Activated naive CD4-positive, alpha-beta T cell (primary cell): ENCODE measurements at places on chromosomes 2 and 18.

DNA sequence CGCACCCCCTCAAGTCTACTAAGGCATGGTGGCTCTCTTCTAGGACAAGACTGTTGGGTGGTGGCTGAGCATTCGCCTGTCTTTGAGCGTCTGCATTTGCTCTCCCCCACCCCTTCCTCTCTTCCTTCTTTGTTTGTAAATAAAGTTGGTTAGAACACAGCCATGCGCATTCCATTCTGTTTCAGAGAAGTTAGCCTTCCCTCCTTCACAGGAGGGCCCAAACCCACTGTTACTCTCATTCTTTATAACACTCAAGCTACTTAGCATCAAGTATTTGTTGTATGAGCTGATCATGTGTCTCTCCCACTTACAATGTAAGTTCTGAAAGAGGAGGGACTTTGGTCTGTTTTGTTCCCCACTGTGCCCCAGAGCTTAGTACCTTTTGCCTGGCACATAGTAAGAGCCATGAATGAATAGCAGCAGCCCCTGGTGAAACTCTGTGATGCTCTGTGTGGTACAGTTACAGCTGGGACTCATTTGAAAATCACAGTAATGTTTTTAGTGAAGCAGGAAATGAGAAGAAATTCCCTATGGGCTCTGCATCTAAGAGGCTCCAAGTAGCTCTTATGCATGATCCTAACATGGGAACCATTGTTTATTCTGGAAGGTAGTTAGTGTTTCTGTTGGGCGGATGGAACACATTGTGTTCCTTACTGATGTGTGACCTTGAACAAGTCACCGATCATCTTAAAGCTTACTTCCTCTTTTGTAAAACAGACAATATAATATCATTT is 7.7 kb downstream of the MGAT5 start:
- no peak for DNase-seq

GRCh38 chr2:214077727-214078126 is 333.1 kb upstream of the VWC2L start:
- no peak for DNase-seq

- DNase-seq, result no peak
Observed at GRCh38 chr2:126368758-126369157, 287.2 kb upstream of the GYPC start.

GRCh38 chr2:26513261-26513660 is 35.3 kb upstream of the OTOF start:
- no peak for DNase-seq

- DNase-seq, result no peak
Observed at GRCh38 chr2:54946220-54946805, 103.9 kb downstream of the RTN4 start.

GRCh38 chr2:174117951-174118930 is 130.1 kb downstream of the OLA1 start:
- no peak for DNase-seq

DNA sequence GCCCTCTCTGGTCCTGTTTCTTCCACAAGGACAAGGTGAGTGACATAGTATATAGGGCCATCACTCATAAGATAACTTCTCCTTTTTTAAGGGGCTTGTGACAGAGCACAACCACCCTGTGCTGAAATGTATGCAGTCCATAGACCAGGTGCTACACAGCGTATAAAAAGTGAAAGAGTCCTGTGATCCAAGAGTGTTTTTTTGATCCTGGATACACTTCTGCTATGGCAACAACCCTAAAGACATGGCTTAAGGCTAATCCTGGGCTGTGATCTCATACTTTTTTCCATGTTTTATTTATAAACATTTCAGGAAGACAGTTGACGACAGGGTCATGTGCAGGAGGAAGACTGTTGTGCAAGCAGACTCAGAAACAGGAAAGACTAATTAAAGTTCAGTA is 400.5 kb upstream of the TCF4 start:
- no peak for DNase-seq

DNA sequence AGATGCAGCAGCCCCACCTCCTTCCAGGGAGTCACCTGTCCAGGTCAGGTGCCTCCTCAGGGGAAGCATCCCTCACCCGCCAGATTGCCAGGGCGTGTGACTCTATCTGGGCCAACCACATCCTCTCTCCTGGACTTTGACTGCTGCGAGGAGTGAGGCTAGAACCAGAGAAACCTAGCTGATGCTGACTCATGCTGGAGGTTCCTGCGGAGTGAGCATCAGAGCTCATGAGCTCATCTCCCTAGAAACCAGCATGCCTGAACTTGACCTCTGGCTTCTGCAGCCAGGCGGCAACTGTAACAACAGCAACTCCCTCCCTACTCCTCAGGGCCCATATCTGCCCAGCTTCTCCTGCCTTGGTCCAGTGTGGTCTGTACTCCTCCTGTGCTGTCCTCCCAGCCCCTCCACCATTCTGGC is 28.3 kb upstream of the NT5DC4 start:
- DNase-seq, result no peak

- DNase-seq, result no peak
Observed at GRCh38 chr2:39739386-39739785, 39.7 kb downstream of the THUMPD2 start.

DNA sequence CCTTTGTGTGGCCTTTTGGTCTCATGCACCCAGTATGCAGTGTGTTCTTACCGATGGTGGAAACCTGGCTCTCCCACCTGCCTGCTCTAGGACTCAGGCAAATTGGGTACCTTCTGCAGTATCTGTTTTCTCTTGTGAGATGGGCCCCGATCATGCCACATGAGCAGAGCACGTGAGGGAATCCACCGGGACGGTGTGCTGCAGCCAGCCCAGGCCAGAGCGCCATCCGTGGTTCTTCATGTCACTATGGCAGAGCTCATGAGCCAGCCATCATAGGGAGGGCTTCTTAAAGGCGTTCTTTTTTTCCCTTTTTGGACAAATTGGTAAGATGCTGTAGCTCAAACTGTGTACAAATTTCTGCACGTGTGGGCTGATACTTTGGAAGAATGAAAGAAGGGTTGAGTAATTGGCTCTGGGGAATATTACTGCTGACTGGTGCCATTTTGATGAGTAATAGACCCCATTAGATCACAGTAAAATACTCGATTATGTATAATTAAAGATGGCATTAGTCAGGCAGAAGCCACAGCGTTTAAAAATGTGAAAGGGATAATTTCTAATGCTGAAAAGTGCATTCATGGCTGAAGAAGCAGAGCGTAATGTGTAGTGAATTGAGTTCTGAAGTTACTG is 19.2 kb downstream of the SH3RF3 start:
- no peak for DNase-seq

GRCh38 chr2:238202326-238203093 is 985 bp downstream of the ILKAP start:
- no peak for DNase-seq

GRCh38 chr2:238120463-238121298 is 17.8 kb upstream of the KLHL30 start:
- DNase-seq, result no peak

- DNase-seq, result no peak
Observed at GRCh38 chr2:219223831-219224610, 5.3 kb upstream of the ABCB6 start.

DNA sequence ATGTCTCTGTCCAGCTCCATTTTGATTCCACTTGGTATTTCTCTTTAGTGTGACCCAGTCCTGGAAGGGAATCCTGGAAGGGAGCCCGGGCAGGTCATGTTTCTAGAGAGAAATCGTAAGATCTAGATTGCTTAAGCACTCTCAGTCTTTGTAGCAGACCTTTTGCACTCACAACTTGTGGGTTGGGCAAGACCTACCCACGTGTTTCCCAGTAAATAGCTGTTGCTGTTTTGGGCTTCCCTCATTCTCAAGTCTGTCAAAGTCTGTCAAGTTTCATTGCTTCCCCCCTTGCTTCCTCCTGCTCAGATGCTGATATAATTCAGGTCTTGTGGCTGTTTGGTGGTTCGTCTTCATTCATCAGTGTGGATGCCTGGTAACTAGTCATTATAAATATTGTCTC is 17.4 kb upstream of the NEMP2 start:
- no peak for DNase-seq

- no peak for DNase-seq
Observed at GRCh38 chr2:75190271-75190990, 8.9 kb downstream of the TACR1 start.

DNA sequence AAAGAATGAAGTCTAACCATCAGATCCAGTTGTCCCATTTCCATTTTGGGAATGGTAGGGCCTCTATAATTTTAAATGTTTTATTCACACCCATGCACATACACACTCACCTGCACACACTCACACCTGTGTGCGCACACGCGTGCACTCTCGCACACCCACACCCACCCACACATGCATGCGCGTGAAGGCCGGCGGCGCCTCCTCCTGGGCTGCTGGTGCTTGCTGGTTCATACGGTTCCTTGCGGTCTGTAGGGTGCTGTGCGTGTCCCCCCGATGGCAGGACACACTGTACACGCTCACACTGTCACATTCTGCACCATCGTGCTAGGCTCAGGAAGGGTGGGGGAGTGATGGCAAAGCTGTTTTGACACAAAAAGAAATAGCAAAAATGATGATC is 63.2 kb downstream of the TSHZ1 start:
- DNase-seq, result no peak

DNA sequence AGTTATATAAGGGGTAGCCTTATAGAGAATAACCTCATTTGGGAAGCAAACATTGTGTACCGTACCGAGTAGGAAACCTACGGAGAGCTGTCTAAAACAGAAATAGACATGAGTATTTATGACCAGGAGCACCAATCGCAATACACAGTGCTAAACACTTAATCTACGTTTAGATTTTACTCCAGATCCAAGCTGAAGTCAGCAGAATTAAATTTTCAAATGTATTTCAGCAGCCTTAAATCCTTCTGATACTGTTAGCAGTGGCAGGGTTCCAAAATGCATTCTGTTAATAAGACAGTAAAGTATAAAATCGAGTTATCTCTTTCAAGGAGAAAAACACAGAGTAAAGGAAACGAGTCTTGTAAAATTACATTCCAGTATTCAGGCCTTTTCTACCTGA is 118.1 kb upstream of the ZNF521 start:
- no peak for DNase-seq

DNA sequence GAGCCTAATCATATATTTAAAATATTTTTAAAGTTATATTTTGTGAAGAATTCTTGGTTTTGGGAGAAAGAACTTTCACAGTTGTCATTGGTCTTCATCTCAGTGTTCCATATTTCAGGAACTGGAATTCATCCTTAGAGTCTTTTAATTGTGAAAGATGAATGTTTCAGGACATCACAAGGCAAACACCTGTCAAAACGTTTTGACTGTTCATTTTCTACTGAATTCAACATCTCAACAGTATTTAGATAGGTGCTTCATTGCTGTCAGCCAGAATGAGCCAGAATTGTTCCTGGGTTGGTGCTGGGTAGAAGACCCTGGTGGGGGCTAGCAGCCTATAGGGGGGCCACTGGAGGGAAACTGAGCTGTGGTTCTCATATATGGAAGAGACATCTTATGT is 255.1 kb upstream of the CXCR4 start:
- no peak for DNase-seq

- DNase-seq, result no peak
Observed at GRCh38 chr18:75230163-75231052, 19.8 kb downstream of the TSHZ1 start.

DNA sequence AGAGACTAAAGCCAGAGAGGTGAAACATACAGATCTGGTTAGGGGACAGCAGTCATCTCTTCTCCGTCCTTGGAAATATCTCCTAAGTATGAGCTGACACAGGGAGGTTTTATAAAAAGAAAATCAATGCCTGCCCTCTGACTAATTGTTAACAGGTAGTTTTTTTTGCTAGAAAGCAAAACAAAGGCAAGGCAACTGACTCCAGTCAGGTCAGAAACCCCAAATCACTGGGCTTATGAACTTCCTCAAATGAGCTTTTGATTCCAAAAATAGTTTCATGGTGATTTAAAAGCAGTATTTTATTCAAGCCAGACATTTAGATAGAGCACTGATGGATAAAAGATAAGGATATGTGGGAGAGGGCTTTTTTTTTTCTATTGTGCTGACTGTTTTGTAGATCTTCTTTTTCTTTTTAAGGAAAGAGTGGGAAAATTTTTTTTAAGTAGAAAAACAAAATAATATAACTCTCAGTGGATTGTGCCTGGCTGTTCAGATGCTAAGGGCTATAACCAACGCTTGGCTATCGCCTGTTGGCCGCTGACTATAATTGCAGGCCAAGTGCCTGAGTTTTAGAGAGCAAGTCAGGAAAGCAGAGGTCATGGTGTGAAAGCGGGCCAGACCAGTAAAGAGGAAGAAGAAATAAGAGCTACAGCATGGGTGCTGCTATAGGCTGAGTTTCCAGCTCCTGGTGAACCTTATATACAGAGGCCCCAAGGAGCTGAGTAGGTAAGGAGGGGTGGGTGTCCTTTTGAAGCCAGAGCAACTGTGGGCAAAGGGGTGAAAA is 44.9 kb downstream of the MRPL35 start:
- DNase-seq, result no peak

DNA sequence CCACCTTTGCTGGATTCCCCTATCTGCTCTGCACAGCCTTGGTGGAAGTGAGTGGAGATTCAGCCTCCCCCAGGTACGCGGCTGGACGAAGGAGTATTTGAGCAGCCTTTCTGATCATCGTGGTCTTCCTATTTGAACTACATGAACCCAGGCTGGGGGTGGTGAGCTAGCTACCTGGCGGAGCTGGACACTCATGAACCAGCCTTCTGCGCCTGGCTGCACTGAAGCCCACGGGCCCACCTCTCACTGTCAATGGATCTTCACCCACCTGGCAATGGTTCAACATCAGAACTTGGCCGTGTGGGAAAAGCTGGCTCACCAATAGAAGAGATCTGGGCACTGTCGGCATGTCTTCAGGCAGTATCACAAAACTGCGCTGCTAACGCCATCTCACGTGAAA is 35.4 kb downstream of the ANKMY1 start:
- no peak for DNase-seq

- DNase-seq, result no peak
Observed at GRCh38 chr2:220302756-220303155, 675.3 kb downstream of the SLC4A3 start.

GRCh38 chr18:75264195-75264594 is 53.6 kb downstream of the TSHZ1 start:
- no peak for DNase-seq

- DNase-seq, result no peak
Observed at GRCh38 chr2:58594175-58594574, 353.1 kb upstream of the FANCL start.

- DNase-seq, result no peak
Observed at GRCh38 chr18:78571831-78572347, 407.7 kb upstream of the SALL3 start.

DNA sequence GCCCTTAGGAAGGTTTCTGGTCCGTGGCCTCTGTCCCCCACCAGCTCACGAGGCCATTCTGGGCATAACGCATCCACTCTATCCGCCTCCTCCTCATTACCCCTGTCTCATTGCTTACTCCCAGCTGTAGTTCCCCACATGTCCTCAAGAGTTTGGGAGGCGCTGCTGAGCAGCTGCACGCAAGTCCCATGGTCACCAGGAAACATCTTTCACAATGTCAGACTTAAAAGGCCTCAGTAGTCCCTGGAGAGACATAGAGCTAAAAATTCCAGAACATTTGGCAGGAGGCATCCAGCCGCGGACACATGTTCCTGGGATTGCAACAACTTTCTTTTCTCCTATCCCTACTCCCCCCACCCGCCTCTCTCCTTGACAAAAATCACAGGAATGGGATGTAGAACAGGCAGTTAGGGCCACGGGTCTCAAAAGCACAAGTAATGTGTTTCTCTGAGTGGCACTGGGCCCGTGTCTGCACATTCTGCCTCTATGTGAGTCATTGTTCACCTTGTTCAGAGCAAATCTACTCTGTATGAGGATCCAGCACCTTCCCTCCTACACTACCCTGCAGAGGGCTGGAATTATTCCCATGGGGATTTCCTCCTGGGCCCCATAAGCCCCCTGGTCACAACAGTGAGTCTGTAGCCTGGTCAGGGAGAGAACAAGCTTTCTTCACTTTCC is 8.1 kb downstream of the LBH start:
- peak; percentile 35 for DNase-seq

- DNase-seq, result no peak
Observed at GRCh38 chr2:236702657-236703372, 133.2 kb downstream of the ACKR3 start.

GRCh38 chr18:39057423-39058064 is 1491.9 kb upstream of the CELF4 start:
- DNase-seq, result no peak
